CD4-positive, alpha-beta T cell (primary cell): ENCODE measurements at places on chromosomes 4 and X.

DNA sequence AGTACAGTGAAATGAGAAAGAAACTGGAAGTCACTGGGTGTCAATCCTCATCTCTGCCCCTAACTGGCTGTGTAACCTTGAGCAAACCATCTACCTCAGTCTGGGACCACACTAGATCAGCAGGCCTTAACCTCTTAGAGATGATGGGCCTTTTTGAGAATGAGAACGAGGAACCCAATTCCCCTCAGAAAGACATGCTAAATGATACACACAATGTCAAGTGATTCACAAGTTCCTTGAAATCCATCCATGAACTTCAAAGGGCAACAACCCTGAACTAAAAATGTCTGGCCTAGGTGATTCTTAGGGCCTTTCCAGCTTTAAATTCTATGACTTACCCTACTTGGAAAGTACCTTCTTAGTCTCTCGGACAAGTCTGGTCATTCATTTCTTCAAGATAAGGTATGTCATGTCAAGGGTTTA lies 47.4 kb downstream of the ACSL4 start:
- no peak for DNase-seq

DNA sequence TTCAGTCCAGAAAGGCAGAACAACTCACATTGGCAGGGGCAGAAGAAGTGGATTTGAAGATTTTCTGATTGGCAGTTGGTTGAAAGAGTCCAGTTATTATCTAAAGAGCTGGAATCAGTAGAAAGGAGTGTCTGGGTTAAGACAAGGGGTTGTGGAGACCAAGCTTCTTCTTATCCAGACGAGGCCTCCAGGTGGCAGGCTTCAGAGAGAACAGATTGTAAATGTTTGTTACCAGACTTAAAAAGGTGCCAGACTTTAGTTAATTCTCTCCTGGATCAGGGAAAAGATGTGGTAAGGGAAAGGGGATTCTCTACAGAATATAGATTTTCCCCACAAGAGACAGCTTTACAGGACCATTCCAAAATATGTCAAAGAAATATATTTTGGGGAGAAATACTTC lies 36.7 kb upstream of the TLR3 start:
- no peak for DNase-seq

- DNase-seq: no peak
Measured at GRCh38 chrX:24424948-24425347, 40.1 kb upstream of the PDK3 start.

DNA sequence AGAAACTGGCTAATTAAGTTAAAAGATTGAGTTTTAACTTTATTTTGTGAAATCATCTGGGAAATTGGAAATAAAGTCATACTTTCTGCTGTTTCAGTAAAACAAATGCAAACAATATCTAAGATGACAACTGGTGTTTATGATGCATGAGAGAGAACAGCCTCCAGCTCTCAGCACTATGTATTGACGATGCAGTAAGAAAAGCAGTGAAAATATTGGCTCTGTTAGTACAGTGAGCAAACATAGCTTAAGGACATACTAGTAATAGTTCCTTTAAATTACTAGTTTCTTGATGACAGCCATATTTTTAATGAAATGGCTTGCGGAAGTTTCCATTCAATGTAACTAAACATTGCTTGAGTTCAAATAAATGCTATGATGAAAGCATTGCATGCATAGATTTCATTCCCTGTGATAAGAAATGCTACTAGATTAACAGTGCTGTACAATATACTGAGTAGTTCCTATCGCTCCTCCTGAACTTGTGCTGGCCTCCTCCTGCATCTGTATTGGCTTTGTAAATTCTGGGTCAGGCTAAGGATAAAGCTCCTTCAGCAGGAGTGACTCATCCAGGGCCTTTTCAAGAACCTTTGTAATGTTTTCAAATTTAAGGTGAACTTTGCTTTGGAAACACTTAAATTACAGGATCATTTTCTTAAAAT lies 11.6 kb downstream of the ARHGAP24 start:
- no peak for DNase-seq

GRCh38 chr4:18180892-18181291 lies 159.3 kb upstream of the LCORL start:
- DNase-seq: no peak

- DNase-seq: no peak
Measured at GRCh38 chr4:9877123-9877522, 95.7 kb downstream of the DRD5 start.

DNA sequence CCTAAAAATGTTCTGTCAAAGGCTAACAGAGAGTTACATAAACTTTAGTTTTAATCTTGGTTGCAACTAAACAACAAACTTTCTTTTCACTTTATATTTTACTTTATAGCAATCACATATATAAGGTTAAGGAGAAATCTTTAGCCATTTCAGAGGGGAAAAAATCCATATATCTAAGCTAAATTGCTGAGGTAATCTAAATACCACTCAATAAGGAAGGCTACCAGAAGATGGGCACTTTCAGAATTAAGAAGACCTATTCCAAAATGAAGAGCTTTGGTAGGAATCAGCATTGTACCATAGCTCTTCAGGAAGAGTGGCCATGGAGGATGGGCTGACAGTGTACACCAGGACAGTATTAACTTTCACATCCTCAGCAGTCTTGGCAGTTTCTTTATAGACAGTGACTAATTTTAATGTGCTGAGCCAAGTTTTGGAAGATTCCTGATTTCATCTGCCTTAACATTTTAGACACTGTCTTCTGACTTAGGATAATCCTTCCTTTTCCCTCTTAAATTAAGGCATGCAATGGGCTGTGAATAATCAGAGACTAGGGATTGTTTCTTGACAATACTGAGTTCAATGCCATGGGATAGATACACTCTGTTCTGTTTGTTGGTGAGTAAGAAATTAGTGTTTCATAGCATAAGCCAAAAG lies 7.1 kb downstream of the FAT4 start:
- DNase-seq: no peak

DNA sequence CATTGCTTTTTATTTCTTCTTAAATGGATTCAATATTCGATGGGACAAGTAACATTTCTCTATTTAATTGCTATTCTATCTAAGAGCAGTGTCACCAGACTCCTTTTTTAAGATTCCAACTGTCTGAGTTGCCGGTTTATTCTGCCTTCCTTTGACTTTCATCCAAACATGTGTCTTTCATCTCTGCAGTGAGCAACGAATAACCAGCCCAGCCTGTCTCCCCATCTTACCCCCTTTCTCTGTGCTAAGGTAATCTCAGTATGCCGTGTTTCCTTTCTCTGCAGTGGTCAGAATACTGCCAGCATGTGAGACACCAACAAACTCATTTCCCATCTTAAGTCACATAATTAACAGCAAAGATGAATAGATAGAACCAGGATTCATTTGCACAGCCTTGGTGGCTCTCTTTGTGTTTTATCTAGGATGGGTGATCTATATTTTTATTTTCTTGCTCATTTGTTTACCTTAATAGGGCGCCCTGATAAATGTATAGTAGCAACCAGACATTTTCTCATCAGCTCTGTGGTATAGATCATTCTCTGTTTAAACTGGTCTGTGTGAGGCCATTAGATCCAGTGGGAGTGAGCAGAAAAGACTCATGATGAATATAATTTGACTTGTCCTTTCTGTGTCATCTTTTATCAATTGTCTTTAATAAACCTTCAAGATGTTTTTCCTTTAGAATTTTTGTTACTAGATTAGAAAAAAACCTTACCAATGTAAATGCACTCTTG lies 394.8 kb upstream of the IGFBP7 start:
- no peak for DNase-seq

- no peak for DNase-seq
Measured at GRCh38 chrX:150581093-150581775, 12.8 kb downstream of the MTM1 start.

DNA sequence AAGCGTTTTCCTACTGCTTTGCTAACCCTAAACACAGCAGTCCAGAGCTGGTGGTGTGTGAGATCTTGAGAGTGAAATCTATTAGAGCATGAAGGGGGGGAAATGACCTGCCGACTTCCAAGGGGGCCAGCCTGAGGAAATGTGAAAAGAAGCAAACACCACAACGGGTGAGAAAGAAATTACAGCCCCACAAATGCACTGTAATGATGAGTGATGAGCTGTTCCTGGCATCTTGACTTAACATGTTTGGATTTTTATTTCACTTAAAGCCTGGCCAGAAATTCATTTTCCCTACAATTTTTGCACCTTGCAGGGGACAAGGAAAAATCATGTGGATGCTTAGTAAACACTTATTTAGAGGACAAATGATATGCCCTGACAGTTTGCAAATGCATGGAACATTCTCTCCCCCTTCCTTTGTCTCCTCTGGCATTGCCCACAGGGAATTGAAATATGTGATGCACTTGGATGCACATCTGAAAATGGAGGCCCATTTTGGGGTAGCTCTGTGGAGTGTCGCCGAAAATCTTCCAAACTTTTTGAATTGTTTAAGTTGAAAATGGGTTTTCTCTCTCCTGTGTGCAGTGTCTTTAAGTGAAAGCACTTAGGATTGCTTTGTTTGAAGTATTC lies 84.3 kb upstream of the TMEM150C start:
- no peak for DNase-seq

DNA sequence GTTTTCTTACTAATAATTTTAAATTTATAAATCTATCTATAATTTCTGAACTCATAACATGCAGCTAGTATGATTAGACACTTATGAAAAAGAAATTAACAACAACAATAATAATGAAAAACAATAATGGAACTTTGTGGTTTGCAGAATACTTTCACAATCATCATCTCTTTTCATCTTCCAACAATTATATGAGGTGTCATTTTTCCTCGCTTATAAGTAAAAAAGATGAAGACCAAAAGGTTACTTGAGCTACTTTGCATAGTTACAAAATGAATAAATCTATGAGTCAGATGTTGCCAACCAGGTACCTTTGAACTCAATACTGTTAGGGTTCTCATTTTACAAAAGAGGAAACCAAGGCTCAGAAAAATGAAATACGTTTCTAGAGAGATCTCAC lies 98.5 kb upstream of the ELOVL6 start:
- no peak for DNase-seq

DNA sequence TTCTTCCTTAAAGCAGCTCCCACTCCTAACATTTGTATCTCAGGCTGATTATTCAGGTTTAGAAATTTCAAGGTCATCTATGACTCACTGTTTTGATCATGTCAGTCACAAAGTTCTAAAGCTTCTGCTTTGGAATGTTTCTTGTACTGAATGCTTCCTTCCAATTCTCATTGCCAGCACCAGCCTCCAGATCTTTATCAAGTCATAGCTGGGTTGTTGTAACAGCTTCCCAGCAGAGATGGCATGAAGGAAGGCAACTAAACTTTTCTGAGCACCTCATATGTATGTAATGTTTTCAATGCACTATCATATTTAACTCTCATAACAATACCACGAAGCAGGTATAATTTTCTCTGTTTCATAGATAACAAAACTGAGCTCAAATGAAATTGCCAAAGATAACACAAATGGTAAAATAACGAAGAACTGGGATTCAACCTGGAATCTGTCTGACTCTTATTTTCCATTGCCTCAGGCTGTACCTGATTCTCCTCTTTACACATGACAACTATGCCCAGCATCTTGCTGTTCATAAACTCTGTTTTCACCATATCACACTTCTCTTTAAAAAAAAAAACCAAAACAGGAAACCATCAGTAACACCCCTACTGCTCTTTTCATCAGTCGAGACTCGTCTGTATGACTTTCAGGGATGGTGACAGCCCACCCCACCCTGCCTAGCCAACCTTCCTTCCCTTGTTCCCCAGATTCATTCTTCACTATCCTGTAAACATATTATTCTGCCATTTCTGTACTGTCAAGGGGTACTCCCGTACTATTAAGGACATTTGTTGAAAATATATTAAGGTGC lies 13.4 kb downstream of the TRPC3 start:
- no peak for DNase-seq

- peak; percentile 17 for DNase-seq
Measured at GRCh38 chrX:71253253-71254091, 468 bp downstream of the ZMYM3 start.
